ENCODE measurements at places on chromosomes 4 and X.

- no peak for DNase-seq
Measured at GRCh38 chr4:81355136-81355535, 116.6 kb downstream of the RASGEF1B start.

DNA sequence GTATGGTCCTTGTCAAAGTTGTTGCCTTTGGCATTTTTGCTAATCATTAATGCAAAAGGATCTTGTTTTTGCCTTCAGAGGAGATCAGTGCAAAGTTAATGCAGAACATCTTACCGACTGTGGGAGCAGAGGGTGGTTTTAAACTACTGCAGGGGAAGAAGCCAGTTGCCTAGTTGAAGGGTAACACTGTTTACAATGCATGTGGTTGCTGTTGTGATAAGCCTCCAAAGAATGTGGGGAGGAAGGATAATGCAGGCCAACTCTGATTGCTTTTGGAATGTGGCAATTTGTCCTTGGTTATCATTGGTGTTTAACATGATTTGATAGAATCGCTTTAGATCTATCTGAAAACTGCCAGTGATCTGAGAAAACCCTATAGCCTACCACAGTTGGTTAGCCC is 204.3 kb upstream of the TLL1 start:
- no peak for DNase-seq

GRCh38 chr4:134627366-134627765 is 425.8 kb upstream of the PABPC4L start:
- DNase-seq: no peak

- no peak for DNase-seq
Measured at GRCh38 chrX:37759878-37760418, 19.9 kb upstream of the CYBB start.

DNA sequence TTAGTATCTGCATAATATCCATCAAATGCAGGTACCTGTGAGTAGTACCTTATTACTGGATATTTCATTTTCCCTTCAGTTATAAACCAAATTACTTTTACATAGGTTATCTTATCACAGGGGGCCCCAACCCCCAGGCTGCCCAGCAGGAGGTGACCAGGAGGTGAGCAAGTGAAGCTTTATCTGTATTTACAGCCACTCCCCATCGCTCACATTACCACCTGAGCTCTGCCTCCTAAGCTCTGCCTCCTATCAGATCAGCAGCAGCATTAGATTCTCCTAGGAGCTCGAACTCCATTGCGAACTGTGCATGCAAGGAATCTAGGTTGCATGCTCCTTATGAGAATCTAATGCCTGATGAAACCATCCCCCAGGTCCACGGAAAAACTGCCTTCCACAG is 6.3 kb downstream of the PRSS12 start:
- DNase-seq: no peak
